Spleen (tissue), 13 donors: ENCODE measurements at places on chromosomes 2 and 18. TPM values are rescaled to one million over a fixed set of nuclear protein-coding genes. Genes with fewer than 3 reads are reported as not detected.
A peak's percentile ranks its signal among the peaks of the same experiment; 100 is the strongest.

The LRRC30 gene
- not detected for total RNA-seq

The GALNT3 gene
- 33.5 TPM for total RNA-seq

DNA sequence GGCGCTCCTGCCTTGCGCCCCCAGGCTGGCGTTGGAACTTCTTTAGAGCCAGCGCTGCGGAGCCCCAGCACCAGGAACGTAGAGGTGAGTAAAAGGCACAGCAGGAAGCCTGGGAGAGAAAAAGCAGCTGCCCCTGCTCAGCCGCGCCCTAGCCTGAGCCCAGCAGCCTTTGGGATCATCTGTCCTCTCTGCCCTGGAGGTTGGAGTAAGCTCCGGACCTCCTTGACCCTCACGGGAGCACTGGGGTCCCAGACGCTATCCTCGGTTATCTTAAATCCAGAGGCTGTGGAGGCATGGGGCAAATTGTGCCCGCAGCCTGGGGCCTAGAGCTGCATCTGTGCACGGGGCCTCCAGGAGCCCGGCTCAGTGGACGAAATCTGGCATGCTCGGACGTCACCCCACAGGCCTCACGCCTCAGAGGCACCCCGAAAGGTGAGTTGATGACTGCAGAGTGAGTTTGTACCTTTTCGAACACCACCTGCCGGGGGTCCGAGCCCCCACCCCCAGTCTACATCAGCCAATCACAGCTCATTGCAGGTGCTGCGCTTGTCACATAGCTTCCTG, 1.6 kb upstream of the SLC66A2 start:
- H3K4me3 ChIP-seq, result no peak overlapping the region
- peaks cover 20% of the 10 kb centered on the region for H3K4me1 ChIP-seq
- H3K27ac ChIP-seq, result no peak overlapping the region
- DNase-seq, result peak; percentile 79
- H3K27me3 ChIP-seq, result no peaks in the 10 kb centered on the region
- no peaks in the 10 kb centered on the region for H3K36me3 ChIP-seq

DNA sequence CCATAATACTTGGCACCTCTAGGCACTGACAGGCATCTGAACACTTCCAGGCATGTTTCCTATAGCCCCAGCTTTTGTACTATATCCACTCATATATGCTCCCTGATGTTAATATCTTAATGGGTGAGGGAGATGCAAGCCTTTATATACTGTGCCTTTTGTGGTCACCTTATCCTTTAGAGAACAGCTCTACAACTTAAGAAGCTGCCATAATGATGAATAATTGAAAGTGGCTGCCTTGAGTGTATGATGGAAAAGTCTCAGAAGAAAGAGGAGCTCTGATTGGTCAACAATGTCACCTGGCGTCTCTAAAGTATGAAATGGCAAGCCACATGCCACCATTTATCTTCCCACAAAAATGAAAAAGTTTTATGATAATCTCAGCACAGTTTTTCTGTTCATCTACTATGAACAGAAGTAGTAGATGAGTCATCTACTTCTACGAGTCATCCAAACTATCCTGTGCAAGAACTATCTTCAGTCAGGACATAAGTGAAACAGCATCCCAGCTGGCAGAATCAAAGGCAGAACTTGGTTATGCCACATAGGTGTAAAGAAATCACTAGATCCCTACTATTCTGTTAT, 997.9 kb upstream of the CELF4 start:
- no peak overlapping the region for H3K27ac ChIP-seq
- no peaks in the 10 kb centered on the region for H3K36me3 ChIP-seq
- DNase-seq, result no peak
- no peaks in the 10 kb centered on the region for H3K27me3 ChIP-seq
- H3K4me3 ChIP-seq, result no peak overlapping the region
- H3K4me1 ChIP-seq, result no peaks in the 10 kb centered on the region

- no peak for DNase-seq
- no peaks in the 10 kb centered on the region for H3K27me3 ChIP-seq
- no peak overlapping the region for H3K4me3 ChIP-seq
- H3K27ac ChIP-seq, result no peak overlapping the region
- H3K36me3 ChIP-seq, result no peaks in the 10 kb centered on the region
Observed at GRCh38 chr2:205582366-205582765, 99.9 kb upstream of the NRP2 start.
